ENCODE measurements at places on chromosomes 12 and 14.

GRCh38 chr14:56754921-56755320 lies 55.4 kb downstream of the OTX2 start:
- DNase-seq: no peak

- DNase-seq: no peak
Observed at GRCh38 chr12:65106948-65107347, 14.2 kb downstream of the WIF1 start.

GRCh38 chr12:113880988-113881962 lies 84.8 kb downstream of the RBM19 start:
- no peak for DNase-seq

DNA sequence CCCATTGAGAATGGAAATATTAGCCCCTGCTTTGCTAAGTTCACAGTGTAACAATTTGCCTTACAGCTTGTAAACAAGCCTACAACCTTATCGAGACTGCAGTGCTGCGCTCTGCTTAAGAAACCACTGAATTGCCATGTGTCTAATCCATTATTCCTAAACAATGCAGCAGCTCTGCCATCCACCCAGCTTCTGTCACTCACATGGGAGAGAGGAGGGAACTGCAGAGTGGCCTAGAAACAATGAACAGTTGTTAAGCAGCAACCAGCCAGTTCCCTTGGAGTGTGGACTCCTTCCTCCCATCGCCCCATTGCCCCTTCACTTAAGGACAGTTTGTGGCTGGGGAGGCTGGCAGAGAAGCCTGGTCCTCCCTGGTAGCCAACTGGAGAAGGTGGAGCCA lies 42.9 kb downstream of the TESPA1 start:
- peak; percentile 73 for DNase-seq

DNA sequence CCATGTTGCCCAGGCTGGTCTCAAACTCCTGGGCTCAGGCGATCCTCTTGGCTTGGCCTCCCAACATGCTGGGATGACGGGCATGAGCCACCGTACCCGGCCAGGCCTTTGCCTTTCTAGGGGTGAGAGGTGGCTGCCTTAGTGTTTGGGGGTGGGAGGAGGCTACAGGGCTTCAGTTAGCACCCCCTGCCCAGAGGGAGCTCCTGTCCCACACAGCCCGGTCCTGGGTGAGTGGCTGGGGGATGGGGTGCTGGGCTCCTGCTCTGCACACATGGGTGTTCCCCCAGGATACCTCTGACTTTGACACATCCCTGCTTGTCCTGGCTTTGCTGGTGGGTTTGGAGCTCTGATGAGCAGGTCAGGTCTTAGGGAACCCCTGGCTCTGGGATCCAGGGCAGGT lies 9.9 kb downstream of the ULK1 start:
- no peak for DNase-seq

GRCh38 chr14:104031384-104031783 lies 54.1 kb upstream of the ASPG start:
- peak; percentile 7 for DNase-seq

DNA sequence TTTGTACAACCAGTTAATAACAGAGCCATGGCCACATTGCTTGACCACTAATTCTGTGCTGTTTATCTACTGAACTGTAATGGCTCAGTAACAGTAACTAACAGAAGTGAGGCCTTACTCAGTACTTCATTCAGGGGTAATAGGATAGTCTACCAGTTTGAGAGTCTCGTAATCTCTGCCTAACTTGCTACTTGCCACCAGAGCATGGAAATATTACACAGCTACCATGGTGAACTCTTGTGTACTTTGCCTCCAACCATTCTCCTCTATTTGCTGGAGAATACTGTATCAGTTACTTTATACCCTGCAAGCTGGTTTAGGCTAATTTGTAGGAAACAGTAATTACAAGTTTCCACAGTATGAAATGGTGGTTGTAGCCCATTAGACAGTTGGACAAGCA lies 10.6 kb downstream of the SCFD1 start:
- DNase-seq: no peak

GRCh38 chr14:90355540-90356518 lies 24.1 kb upstream of the NRDE2 start:
- DNase-seq: no peak

- peak; percentile 83 for DNase-seq
Observed at GRCh38 chr14:104689109-104689880, at the start of gene INF2. INF2 (plus strand) TSS chr14:104689618; CDS start chr14:104701366, 11,748 bp downstream.

- no peak for DNase-seq
Observed at GRCh38 chr12:16482726-16483125, 123.2 kb downstream of the LMO3 start.

GRCh38 chr12:106791531-106791930 lies 17.0 kb downstream of the RIC8B start:
- DNase-seq: no peak

DNA sequence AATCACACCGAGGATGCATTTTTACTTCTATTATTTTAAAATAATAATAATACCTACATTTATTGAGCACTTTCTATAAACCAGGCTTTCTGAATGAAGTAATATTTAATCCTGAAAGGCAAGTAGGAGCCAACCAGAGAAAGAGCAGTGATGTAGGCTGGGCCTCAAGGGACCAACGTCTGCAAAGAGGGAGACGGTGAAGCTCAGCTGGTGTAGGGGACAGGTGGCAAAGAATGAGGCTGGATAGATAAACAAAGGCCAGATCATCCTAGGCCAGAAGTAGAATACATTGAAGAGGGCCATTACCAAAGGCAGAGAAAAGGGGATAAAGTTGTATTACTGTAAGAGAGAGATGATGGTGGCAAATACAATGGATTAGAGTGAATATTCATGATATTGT lies 810 bp upstream of the TMBIM4 start:
- no peak for DNase-seq

DNA sequence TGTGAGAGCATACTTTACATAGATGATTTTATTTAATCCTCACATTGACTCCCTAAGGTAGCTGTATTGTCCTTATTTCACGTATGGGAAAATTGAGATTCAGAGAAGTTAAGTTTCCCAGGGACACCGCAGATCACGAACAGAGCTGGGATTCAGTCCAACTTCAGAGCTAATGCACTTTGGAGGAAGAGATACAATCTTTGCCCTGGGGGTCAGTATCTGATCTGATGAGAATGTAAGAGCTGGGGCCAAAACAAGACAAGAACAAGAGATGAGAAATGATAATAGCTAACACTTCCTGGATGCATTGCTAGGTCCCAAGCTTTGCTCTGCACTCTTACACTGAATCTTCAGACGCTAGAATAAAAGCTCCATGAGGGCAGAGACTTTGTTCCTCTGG lies 6.0 kb upstream of the CSAD start:
- DNase-seq: no peak

- DNase-seq: peak; percentile 11
Observed at GRCh38 chr12:127809275-127809674, 457.7 kb upstream of the TMEM132C start.

DNA sequence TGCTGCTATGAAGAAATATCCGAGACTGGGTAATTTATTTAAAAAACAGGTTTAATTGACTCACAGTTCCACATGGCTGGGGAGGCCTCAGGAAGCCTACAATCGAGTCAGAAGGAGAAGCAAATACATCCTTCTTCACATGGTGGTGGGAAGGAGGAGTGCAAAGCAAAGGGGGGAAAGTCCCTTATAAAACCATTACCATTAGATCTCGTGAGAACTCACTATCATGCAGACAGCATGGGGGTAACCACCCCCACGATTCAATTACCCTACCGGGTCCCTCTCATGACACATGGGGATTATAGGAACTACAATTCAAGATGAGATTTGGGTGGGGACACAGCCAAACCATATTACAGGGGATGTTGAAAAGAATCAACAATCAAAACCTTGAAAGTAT lies 74.9 kb downstream of the PPM1H start:
- no peak for DNase-seq

DNA sequence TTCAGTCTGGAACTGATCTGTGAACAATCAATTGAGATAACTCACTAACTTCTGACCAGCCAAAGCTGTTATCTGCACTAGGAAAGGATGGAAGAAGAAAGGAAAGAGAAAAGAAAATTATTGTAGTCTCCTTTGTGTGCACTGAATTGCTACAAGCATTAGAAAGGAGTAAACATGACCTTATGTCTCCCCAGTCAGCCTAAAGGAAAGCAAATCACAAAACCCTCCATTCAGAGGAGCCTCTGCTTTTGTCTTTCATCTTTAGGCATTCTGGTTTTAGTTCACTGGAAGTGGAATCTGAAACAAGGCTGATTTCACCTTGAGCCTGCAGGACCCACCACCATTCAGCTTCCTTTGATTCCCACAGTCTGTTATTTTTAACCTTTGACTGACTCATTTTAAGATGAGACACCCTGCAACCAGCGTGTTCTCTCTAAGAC lies 26.0 kb downstream of the TBX3 start:
- no peak for DNase-seq

- DNase-seq: no peak
Observed at GRCh38 chr14:81309511-81309910, 88.8 kb upstream of the GTF2A1 start.

All from globus pallidus (tissue), 1 donor.